ENCODE measurements at places on chromosomes 13 and 19.

GRCh38 chr19:47699360-47699917 lies 13.8 kb upstream of the EHD2 start:
- DNase-seq = no peak

DNA sequence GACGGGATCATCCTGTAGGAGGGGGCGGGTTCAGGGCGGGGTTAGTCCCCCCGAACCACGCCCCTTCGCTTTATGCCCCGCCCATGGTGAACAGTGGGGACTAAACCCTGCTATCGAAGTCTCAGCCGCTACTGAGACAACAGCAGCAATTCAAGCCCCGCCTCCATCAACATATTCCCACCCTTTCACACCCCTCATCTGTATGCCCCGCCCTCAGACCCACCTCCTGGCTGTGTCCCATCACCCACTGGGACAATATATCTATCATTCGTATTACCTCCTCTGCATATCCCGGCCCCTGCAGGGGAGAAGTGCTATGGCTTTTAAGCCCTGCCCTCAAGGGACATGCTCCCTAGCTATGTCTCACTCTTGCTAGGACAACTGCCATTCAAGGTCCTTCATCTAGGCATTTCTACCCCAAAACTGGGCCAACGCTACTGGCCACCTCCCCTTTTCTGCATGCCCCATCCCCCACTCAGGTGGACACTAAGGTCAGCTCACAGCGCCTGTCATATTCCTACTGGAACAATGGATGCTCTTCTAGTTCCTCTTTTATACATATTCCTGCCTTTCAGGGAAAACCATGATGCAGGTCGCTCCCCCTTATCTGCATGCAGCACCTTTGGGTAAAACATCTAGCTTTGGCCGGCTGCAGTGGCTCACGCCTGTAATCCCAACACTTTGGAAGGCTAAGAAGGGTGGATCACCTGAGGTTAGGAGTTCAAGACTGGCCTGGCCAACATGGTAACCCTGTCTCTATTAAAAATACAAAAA lies 11.9 kb downstream of the LRFN1 start:
- DNase-seq = no peak

- DNase-seq = no peak
Measured at GRCh38 chr19:1379126-1379905, 4.4 kb upstream of the NDUFS7 start.

DNA sequence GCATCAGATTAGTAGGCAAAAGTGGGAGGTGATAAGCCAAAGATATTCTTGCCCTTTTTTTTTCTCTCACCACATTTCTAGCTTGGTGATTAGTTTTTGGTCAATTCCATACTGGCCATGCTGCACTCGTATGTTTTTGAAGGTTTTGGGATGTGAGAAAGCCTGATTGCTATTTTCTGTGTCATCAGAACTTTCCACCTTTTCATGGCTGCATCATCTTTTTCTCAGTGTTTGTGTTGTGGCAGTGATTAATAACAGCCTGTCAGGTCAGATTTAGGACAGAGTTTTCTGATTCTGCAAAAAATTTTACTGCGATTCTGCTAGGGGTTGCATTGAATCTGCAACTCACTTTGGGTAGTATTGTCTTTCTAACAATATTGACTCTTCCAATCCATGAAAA lies 32.9 kb downstream of the PSG1 start:
- no peak for DNase-seq

DNA sequence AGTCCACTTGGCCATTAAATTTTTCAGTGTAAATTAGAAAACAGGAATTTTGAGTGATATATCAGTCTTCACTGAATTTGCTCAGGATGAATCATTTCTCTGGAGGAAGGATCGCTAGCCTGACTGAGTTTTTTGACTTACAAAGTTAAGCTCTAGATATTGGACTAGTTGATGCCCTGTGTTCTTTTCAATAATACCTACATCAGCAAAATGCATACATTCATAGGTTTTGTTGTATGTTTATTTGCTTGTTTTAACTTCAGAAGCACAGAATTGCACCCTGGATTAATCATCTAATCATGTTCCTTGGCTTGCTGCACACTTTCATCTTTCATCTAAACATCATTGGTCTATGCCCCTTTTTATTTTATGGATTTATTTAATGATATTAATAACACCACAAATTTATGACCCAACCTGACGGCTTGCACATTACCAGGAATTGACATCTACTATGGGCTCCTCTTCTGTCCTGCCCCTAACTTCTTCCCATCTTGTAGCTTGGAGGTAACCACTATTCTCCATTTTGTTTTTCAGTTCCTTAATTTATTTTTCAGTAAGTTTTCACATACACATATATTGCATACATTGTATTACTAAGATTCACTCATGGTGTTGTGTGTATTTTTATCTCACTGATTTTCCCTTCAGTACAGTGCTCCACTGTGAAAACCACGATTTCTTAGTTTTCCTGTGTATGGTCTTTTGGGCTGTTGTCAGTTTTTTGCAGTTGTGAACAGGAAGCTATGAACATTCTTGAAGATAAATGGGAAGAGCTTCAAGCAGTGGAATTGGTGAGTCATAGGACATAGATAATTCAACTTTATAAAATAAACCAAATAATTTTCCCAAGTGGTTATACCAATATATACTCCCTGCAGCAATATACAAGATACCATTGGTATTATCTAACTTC lies 23.3 kb downstream of the COMMD6 start:
- no peak for DNase-seq

DNA sequence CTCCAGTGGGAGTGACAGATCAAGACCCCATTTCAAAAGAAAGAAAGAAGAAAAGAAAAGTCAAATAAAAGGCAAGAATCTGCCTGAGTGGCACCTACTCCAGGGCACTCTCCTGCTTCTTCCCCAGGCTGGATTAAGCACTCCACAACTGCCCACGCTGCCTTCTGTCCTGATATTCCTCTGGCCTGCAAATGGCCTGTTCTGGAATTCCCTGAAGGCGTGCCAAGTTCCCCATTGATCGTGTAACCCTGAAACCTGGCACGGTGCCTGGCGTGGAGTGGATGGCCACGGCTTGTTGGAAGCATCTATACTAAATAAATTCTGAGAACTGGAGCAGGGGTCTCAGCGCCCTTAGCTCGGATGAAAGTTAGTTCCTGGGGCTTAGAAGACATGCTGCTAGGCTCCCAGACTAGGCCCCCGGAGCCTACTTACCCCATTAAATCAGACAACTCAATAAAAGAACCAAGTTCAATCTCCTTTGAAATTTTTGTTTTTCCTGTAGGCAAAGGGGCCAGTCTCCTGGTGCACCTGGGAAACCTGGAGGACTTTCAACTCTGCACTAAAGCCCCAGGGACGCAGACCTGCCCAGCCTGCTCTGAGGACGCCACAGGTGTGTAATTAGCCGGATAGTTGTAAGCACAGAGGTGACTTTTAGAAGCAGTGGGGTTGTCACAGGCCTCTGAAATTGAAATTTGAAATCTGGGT lies 21.9 kb downstream of the ANKRD27 start:
- peak; percentile 75 for DNase-seq
